ENCODE measurements at places on chromosomes 16 and 17. TPM values are rescaled to one million over a fixed set of nuclear protein-coding genes. Genes with fewer than 3 reads are reported as not detected.

Gene STX1B
- total RNA-seq = 2.6 TPM

Gene TMEM106A
- total RNA-seq = 15.3 TPM

Gene CACNG3
- total RNA-seq = not detected

Gene GAS7
- total RNA-seq = 95.9 TPM

DNA sequence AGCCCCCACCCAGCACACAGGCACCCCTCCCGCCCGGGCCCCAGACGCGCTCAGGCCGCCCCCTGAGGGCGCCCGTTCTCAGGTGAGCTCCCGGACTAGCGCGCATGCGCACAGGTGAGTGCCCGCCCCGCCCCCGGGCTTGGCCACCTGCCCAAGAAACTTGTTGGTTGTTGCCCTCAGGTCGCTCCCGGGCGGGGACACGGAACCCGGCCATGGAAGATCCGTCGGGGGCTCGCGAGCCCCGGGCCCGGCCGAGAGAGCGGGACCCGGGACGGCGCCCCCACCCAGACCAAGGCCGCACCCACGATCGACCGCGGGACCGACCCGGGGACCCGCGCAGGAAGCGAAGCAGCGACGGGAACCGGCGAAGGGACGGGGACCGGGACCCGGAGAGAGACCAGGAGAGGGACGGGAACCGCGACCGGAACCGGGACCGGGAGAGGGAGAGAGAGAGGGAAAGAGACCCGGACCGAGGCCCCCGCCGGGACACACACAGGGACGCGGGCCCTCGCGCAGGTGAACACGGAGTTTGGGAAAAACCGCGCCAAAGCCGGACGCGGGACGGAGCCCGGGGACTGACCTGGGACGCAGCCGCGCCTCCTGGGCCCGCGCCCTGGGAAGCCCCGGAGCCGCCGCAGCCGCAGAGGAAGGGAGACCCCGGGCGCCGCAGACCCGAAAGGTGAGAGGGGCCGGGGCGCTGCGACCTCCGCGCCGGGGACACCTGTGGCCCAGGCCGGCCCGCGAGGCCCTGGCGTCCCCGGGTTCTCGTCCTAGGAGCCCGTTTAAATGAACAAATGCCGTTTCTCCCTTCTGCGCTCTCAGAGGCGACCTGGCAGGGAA lies at the start of gene MARVELD3:
MARVELD3 (plus strand) TSS at position 167 of the 840 bp plus-strand sequence; CDS start at position 213, 46 bp downstream.
- H3K36me3 ChIP-seq = no peaks in the 10 kb centered on the region
- no peak within 1 kb of the TSS for H3K27ac ChIP-seq
- peaks cover 21% of the 10 kb centered on the region for H3K27me3 ChIP-seq
- H3K4me3 ChIP-seq = no peak within 1 kb of the TSS
- no peak for DNase-seq

DNA sequence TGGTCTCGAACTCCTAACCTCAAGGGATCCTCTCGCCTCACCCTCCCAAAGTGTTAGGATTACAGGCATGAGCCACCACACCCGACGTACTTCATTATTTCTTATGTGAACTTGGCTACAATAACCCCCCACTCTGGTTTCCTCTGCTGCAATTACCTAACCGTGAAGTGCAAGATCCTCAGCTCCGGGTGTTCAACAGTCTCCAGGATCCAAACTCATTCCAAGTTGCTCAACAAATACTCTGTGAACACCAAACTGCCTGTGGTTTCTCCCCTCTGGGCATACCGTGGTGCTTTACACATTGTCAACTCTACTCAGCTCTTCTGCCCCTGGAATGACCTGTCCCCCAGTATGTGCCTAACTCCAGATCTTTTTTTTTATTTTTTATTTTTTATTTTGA lies 6.8 kb upstream of the SULT1A1 start:
- no peaks in the 10 kb centered on the region for H3K36me3 ChIP-seq
- DNase-seq = no peak
- no peaks in the 10 kb centered on the region for H3K4me1 ChIP-seq

DNA sequence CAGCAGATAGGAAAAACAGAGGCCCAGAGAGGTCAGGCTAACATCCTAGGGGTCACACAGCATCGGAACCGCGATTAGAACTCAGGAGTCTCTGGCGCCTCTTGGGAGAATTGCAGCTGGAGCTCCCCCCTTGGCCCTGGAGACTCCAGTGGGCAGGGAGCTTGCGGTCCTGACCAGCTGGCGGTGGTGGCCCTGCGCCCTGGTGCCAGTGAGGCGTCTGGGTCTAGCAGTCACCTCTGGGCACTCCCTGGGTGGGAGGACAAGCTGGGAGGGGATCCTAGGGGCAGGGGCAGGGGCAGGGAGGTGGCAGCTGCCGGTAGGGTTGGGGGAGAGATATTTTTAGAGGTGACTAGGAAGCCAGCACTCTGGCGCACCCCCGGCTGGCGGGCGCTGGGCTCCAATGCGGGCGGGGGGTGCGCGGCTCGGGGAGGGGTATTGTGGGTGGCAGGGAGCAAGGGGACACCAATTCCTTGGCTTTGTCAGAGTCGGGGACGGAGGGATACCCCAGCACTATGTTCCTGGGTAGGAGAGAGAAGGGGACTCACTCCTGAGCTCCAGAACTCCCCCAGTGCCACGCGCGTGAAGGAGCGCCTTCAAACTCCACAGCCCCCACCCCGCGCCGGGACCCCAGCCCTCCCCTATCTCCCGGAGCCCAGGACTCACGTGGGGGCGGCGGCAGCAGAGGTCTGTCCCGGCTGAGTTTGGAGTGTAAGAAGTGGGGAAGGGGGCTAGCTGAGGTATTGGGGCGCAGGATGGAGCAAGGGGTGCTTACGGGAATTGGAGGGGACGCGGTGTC lies 584 bp downstream of the PHOSPHO1 start:
- H3K4me1 ChIP-seq = no peaks in the 10 kb centered on the region
- H3K27me3 ChIP-seq = no peaks in the 10 kb centered on the region
- no peaks in the 10 kb centered on the region for H3K36me3 ChIP-seq
- DNase-seq = no peak
- H3K4me3 ChIP-seq = peak overlapping the region; percentile 39

DNA sequence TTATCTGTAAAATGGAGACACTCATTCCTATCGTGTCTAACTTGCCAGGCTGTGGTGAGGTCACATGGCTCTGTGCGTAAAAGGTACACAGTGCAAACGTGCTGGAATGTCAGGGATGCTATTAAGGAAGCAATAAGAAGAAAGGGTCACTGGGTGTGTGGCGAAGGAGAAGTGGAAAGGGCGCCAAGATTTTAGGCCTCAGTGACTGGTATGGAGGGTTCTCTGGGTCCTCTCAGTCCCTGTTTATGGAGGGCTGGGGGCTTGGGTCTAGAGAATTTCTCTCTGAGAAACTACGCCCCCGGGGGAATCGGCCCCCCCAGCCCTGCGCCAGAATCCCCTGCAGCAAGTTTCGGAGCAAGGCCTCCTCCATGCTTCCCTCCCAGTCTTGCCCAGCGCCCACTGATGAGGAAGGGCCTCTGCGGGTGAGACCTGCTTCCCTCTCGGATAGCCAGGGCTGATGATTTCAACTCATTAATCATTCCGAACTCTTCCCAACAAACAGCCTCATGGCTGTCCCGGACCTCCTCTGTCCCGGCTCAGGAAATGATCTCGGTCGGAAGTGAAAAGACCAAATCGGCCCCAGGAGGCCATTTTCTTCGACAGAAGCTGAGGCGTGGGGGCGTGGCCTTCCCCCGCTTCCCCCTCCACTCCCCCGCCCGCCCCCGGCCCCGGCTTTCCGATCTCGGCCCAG lies 1.2 kb upstream of the HEXIM1 start:
- peak overlapping the region; percentile 99 for H3K27ac ChIP-seq
- H3K27me3 ChIP-seq = no peaks in the 10 kb centered on the region
- H3K36me3 ChIP-seq = no peaks in the 10 kb centered on the region
- H3K4me1 ChIP-seq = peaks cover 8% of the 10 kb centered on the region

DNA sequence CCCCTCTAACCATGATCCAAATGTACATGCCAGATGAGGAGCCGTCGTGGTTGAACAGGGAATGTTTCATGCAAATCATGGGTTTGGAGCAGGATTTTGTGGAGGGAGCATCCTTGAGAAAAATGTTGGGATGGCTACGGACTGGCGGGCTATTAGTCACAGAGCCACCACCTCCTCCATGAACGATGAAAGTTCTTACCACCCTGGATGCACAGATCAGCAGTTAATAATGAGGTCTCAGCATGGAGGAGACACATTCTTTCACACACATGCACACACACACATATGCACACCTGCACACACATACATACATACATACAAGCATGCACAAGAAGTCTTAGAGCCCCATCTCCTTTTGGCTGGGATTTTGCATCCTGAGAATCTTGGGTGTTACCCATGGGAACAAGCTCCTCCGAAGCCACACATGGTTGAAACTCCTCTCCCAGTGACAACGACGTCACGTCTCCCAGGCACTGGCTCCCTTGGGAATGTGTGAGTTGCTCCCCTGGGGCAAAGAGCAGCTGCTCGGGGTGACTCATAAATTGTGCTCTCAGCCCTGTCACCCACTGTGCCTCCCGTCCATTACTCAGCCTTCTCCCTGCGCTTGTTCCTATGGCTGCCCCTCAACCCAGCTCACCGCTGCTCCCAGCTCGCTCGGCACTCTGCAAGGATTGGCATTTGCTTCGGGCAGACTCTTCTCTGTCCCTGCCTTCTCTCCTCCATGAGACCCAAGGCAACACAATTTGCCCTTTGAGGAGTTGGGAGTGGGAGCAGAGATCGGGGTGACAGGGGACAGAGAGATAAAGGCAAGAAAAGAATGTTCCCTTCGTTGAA lies 344.6 kb downstream of the SOX9 start:
- no peak overlapping the region for H3K4me3 ChIP-seq
- no peaks in the 10 kb centered on the region for H3K36me3 ChIP-seq
- H3K27me3 ChIP-seq = no peaks in the 10 kb centered on the region

GRCh38 chr17:83009414-83010205 lies 69.8 kb upstream of the METRNL start:
- H3K36me3 ChIP-seq = no peaks in the 10 kb centered on the region
- H3K27me3 ChIP-seq = no peaks in the 10 kb centered on the region
- H3K4me3 ChIP-seq = no peak overlapping the region
- H3K4me1 ChIP-seq = no peaks in the 10 kb centered on the region
- H3K27ac ChIP-seq = no peak overlapping the region

DNA sequence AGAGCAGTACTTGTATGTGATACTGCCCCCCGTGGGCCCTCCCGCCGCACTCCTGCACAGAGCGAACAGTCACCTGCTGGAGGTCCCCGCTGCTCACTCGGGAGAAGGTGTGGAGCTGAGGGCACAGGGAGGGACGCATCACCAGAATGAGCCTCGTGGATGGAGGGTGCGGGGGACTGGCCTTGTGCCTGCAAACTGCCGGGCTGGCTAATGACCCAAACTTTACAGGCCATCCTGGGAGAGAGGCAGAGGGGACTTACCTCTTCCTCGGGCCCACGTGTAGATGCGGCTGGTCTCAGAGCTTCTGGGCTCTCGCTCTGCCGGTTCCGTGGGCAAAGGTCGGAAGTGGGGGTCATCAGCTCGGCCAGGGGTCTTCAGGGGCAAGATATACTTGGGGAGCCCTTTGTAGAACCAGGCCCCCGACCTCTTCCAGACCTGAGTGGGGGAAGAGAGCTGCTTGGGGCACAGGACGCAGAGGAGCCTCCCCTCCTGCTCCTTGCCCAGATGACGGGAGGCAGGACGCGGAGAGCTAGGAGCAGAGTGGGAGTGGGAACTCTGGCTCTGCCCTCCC lies 65.5 kb upstream of the DOC2B start:
- DNase-seq = no peak
- H3K4me3 ChIP-seq = no peak overlapping the region
- H3K27ac ChIP-seq = no peak overlapping the region
- no peaks in the 10 kb centered on the region for H3K4me1 ChIP-seq
- no peaks in the 10 kb centered on the region for H3K36me3 ChIP-seq

GRCh38 chr17:43662413-43663141 lies 855 bp upstream of the MEOX1 start:
- no peak overlapping the region for H3K27ac ChIP-seq
- DNase-seq = no peak
- H3K27me3 ChIP-seq = no peaks in the 10 kb centered on the region
- no peak overlapping the region for H3K4me3 ChIP-seq
- peaks cover 15% of the 10 kb centered on the region for H3K4me1 ChIP-seq
- H3K36me3 ChIP-seq = no peaks in the 10 kb centered on the region

DNA sequence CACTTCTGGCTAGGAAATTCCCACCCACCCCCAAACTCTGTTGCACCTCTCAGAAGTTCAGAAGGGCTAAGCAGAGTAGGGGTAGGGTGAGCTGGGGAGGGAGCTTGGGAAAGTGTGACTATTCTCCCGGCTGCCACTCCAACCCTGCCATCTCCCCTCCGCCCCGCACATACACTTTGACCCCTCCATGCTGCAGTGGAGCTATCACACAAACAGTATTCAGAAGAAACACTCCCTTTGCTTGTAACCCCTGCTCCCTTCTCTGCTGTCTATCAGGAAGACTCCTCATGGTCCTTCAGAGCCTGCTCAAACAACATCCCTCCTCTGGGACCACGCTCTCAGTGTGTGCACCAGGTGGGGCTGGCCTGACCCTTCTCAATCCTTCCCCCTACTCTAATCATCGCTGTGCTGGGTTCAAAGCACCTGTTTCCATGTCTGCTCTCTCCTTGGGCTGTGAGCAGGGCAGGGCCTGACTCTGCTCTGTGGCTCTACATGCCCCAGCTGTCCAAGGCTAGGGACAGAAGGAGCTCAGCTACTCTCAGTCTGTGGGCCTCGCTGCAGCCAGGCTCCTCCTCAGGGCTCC lies 8.6 kb downstream of the SLC13A5 start:
- H3K4me3 ChIP-seq = no peak overlapping the region
- H3K27ac ChIP-seq = no peak overlapping the region
- no peaks in the 10 kb centered on the region for H3K27me3 ChIP-seq
- H3K4me1 ChIP-seq = no peaks in the 10 kb centered on the region
- no peak for DNase-seq
- H3K36me3 ChIP-seq = no peaks in the 10 kb centered on the region

GRCh38 chr17:7745748-7746470 lies 28.4 kb downstream of the DNAH2 start:
- H3K4me1 ChIP-seq = no peaks in the 10 kb centered on the region
- no peaks in the 10 kb centered on the region for H3K36me3 ChIP-seq
- H3K4me3 ChIP-seq = no peak overlapping the region
- no peak for DNase-seq
- no peak overlapping the region for H3K27ac ChIP-seq
- H3K27me3 ChIP-seq = no peaks in the 10 kb centered on the region
